ENCODE measurements at places on chromosomes 16 and 17. TPM values are rescaled to one million over a fixed set of nuclear protein-coding genes. Genes with fewer than 3 reads are reported as not detected.

- no peak for DNase-seq
These were observed 175.7 kb downstream of the AXIN2 start for GRCh38 chr17:65385726-65386125.

GRCh38 chr17:57512691-57513090 lies 232.4 kb downstream of the CCDC182 start:
- no peak for DNase-seq

DNA sequence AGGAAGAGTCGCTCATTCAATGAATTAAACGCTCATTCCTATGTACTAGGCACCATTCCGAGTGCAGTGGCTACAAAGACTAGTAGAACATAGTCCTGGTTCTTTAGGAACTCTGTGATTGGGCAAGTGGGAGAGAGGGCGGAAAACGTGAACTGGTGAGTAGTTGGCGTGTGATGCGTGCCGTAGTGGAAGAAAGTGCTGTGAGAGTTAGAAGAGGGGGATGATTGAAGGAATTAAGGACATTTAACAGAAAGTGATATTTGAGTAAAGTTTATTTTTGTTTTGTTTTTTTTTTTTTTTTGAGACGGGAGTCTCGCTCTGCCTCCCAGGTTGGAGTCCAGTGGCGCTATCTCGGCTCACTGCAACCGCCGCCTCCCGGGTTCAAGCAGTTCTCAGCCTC lies 7.9 kb upstream of the SLFN14 start:
- DNase-seq, result no peak

The UTS2R gene
- total RNA-seq, result 1.4 TPM

The TBC1D3H gene
- total RNA-seq, result 0.32 TPM

The CFAP52 gene
- total RNA-seq, result 0.41 TPM

Measured in left cardiac atrium (tissue), 4 donors.